Activated T-cell treated with anti-CD3 and anti-CD28 coated beads, Interleukin-2, amount 50 U/mL, for 1 hour (primary cell): ENCODE measurements at places on chromosomes 3 and 15.

DNA sequence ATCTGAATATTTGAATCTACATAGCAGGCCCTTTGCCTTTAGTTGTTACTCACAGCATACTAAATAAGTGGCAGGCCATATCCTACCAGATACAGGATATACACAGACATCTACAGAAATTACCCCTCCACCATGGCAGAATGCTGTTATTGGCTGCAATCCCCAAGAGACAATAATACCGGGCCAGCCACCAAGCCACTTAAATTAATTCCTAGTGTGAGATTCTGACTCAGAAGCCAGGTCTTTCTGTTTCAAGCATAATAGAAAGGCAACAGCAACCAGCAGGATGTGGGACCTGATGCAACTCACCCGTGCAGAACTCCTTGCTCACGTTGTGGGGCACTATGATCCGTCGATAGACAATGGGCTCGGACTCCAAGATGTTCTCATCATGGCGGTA, 39.8 kb downstream of the CLK3 start:
- DNase-seq, result no peak

DNA sequence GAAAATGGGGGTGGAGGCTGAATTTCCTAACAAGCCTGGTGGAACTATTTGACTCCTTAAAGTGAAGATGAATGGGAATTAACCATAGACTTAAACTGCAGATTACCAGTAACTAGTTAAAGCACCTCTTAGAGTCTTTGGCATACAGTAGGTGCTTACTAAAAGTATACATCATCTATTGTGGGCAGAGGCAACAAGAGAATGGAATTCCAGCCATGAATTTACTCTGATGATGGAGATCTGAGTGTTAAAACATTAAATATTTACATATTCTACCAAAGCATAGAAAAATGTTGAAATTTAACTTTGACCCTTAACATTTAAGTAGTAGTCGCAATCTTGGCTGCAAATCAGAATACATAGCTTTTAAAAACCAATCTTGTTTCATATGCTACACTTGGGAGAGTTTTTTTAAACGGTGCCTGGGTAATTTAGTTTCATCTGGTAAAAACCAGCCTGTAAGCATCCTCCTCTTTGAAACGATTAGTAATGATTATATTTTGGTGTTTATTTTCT, 5.2 kb downstream of the UBA5 start:
- DNase-seq, result no peak

DNA sequence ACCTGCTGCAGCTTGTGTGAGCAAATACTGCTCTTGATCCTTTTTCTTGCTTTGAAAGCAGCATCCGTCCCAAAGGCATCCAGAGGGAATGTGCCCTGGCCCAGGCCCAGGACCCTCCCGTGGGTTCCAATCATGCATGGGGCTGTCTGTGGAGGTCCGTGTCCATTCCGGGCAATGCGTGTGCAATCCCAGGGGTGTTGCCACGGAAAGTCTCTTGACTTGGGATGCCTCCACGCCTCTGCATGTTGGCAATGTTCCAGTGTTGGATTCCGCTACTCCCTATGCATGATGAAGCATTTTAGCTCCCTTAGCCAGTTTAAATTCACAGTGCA, 105.7 kb downstream of the SNRPN start:
- no peak for DNase-seq

DNA sequence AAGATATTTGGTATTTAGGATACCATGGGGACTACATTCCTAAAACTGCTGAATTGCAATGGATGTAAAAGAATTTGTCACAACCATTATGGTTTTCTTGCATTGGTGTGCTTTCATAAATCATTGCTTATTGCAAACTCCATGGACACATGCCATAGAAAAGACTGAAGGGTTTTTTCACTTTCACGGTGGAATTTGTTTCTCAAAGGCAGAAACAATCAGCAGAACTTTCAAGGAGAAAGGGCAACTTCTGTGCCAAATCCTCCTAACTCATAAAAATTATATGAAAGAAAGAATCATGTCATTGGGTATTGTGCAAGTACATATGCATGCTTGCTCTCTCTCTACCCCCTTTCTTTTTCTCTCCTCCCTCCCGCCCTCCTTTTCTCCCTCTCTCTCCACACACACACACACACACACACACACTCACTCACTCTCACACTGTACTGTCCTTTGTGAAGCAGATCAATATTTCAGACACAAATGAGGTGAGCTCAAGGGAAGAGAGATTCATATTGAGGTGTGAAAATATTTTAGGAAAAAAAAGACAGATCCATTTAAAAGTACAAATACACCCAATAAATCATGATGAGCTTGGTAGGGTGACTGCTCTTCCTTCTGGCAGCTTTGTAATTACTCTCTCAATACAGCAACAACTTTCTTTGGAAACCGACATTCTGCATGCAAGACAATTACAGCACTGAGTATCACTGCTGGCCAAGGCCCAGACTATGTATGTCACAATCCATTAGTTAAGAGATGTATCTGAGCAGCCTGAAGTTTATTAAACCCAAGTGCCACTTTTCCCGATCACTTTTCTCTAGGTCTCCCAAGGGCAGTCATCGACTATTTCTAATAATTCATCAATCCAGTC, 492.6 kb downstream of the TUSC7 start:
- DNase-seq, result no peak

DNA sequence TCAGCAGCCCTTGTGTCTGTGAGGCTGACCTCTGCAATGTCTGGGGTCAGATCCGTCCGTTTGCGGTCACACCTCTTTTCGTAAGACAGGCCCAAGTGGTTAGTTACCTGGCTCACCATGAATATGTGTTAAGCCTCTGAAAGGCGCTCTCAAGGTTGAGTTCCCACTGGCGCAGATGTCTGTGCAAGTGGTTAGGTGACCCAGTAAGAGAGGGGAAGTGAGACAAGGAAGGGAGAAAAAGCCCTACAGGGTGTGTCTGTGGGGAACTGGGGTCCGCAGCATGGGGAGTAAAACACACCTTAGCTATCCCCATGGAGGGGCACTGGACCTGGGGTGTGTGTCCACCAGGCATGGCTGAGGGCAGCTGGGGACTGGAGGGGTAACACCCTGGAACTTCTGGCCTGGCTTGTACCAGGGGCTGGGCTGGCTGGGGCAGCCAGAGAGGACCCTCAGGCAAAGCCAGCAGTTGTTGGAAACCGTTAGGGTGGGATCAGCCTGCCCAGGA, 391.6 kb upstream of the PROK2 start:
- no peak for DNase-seq

- no peak for DNase-seq
These were observed 234.6 kb upstream of the CBLB start for GRCh38 chr3:106103383-106103782.

GRCh38 chr3:14845180-14845579, 26.4 kb downstream of the FGD5 start:
- DNase-seq, result no peak

DNA sequence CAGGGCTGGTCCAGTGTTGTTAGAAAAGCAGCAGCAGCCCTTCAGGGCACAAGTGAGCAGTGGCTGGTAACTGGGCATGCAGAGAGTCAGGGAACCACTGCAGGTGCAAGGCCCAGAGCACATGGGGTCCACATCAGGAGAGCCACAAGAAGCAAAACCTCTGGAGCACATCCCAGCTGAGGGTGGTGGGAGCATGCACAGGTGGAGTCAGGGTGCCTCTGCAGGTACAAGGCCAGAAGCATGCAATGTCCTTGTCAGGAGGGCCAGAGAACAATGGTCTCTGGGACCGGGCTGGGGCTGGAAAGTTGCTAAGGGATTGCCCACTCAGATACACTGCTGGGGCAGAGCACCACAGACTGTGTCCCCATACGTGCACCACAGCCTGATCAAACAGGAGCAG, 226.1 kb upstream of the UBE2E2 start:
- no peak for DNase-seq

GRCh38 chr3:31544634-31545033, 11.9 kb downstream of the STT3B start:
- DNase-seq, result no peak

- DNase-seq, result no peak
These were observed 47.7 kb downstream of the CMTM6 start for GRCh38 chr3:32454731-32455608.

DNA sequence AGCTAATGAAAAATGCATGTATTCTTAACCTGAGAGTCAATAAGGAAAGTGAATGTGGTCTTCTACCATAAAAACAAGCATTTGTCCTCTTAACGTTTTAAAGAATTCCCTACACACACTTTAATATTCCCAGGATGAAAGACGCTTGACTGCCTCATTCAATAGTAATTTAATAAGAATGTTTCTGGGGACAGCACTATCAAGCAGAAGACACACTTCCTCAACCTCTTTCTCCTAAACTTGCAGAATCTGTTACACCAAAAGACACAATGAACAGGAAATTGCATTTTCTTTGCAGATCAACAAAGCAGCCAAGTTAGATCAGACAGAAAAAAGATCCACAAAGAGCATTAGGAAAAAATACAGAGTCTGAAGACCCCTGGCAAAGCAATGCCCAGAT, 97.7 kb downstream of the PLCH1 start:
- DNase-seq, result no peak

DNA sequence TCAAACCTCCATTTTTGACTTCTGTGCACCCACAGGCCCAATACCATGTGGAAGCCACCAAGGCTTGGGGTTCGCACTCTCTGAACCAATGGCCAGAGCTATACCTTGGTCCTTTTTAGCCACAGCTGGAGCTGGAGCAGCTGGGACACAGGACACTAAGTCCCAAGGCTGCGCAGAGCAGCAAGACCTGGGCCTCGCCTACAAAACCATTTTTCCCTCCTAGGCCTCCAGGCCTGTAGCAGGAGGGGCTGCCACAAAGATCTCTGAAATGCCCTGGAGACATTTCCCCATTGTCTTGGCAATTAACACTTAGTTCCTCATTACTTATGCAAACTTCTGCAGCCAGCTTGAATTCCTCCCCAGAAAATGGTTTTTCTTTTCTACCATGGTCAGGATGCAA, 81.3 kb downstream of the ZMAT3 start:
- DNase-seq, result no peak

DNA sequence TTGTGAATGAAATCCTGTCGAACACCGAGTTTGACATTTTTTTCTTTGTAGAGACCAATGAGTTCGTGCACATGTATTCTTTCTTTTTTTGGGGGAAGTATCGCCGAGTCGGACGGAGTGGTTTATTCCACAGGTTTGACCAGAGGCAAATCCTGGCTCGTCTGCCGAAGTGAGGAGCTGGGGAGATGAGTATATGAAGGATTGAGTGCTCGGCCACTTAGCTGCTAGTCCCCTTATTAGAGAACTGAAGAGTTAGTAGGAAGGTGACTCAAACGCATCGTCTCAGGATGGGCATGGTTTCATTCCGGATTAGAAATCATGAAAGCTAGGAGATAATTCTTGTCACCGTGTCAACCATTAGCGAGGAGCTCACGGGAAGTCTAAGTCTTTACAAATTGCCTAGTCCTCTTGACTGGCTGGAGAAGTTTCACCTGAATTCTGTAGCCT, 154.7 kb upstream of the GOLIM4 start:
- DNase-seq, result no peak

GRCh38 chr3:57992452-57993213, 15.6 kb upstream of the FLNB start:
- no peak for DNase-seq

GRCh38 chr3:160482796-160483195, 33.2 kb upstream of the TRIM59 start:
- no peak for DNase-seq

DNA sequence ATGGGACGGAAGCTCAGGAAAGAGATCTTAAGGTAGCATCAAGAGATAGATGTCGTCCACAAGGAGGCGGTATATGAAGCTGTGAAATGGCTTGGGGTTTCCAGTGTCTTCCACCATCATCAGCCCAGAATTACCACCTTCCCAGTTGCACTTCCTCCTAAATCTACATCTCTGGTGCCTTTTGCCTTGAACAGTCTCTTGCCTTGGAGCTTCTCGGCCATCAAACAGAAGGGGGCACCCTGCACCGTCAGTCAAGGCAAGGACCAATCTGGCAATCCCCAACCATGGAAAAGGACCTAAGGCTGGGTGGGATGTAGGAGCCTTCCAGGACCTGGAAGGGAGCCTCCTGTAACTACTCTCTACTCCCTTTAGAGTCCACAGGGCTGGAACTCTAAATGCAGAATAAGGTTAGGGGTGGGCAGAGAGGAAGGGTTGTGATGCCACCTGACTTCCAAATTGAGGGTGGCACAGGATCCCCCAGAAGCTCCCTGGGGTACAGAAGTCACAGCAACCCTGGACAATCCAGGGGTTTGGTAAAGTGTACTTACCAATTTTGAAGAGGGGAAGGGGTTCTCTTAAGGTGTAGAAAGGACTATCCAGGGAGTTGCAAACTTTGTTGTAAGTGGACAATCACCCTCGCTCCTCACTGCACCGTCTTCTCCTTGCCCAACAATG, 1.0 kb upstream of the RYR3 start:
- no peak for DNase-seq

DNA sequence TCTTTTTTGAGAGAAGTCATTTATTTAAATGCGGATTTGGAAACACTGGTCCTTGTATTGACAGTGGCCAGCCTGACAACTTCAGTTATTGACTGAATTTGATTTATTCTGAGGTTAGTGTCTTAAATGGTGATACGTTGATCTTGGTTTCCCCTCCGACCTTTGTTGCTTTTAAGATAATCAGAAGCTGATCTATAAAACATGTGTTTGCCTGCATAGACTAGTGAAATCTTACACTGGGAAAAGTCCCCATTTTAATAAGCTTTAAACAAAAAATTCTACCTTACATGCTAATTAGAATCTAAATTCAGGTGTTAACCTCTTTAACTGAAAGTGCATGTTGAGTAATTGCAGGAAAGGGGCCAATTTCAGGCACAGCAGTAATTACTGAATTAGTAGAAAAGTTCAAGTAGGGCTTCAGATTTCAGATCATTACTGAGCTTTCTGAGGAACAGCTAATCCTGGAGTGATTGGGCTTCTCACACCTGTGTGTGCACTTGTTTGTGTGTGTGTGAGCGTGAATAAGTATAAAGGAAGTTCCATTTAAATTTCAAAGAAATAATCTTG, 221.4 kb downstream of the SOX2 start:
- DNase-seq, result no peak

DNA sequence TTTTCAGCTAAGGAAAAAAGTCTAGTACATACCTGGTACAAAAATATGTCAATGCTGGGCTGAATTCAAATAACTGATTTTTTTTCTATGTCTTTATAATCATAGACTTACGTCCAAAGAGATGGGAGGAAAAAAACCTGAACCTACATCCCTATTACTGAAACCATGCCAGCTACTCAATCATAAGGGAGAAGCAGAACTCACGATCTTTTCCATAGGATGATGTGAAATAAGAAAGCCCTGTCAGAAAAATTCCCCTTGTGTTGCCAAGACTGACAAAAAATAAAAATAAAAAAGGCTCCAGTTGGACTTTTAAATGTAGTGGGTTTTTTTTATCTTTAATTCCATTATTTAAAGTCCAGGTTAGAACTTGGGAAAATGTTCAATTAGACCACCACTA, 3.3 kb downstream of the MSL2 start:
- DNase-seq, result no peak

DNA sequence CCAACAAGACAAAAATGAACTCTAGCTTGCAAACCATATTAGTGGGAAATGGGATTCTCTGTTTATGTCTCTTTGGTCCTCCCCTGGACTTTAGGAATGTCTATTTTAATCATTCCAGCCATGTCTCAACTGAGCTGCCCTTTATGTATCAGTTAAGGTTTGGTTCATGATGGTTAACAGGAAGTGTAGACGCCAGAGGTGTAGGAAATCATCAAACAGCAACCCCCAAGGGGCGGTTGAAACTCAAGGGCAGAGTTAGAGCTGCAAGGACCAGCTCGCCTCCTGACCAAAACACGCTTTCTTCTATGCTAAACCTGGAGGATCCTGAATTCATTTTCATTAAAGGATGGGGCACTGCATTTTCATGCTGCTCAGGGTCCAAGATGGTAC, 53.7 kb upstream of the HEG1 start:
- DNase-seq, result no peak
